ENCODE measurements at places on chromosomes 2 and 18.

DNA sequence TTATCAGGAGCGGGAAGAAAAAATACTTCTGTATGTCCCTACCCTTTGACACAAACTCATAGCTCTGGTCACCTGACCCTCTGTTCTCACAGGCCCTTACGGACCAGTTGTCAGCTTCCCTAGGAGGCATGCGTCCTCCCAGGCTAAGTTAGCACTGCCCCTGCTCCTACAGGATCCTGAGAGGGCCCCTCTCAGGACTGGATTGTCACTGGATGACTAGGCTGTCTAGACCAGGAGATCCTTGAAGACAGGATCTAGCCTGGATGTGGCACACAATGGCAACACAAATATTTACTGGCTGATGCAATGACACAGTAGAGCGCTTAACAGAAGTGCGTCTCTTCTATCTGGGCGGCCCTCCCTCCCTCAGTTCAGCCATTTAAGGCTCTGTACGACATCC, 7.7 kb downstream of the FAM228A start:
- DNase-seq = no peak

- no peak for DNase-seq
Observed at GRCh38 chr18:24818441-24818840, 358.0 kb downstream of the HRH4 start.

- DNase-seq = no peak
Observed at GRCh38 chr2:18536100-18536499, 24.4 kb downstream of the RDH14 start.

DNA sequence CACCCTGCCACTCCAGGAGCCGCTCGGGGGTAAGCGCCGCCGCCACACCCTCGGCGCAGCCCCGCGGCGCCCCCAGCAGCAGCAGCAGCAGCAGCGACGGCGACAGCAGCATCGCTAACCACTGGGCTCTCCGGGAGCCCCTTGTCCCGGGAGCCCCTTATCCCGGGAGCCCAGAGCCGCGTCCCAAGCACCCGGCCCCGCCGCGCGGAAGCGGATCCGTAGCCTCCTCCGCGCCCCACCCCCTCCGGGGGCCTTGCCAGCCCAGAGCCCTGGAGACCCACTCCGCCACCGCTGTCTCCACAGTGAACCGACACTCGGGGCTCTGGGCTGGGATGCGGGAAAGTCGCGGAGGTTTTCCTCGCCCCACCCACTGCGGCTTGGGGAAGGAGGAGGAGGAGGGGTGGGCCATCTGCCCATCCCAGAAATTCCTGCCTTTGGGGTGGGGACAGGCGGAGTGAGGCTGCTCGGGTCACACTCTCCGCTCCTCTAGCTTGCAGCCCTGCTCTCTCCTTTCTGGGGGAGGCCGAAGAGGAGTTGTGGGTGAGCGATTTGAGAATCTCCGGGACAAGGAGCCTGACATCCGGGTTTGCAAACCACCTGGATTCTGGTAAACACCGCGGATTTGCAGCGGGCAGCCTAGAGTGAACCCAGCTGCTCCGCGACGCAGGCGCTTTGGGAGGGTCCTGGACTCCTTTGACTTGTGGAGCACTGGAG, at the start of gene PLA2R1:
Gene PLA2R1 (minus strand): TSS at position 324 of the 714 bp plus-strand sequence. CDS start 212 bp downstream, at position 112.
- DNase-seq = no peak

DNA sequence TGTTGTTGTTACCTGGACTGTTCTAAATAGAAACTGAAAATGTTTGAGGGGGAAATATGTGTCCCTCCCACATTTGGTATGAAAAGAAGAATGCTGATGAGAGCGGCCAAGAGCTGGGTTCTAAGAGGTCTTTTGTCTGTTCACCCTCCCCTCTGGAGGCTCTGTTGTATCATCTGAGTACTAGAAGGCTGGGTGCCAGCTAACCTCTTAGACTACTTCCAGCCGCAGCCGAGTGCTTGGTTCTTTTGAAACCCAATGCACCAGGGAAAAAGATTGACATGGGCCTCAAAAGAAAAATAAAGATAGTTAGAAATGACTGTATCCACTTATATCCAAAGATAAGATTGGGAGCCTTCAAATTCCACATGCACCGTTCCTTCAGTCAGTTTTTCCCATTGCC, 255.9 kb downstream of the TXNL1 start:
- DNase-seq = no peak

- DNase-seq = no peak
Observed at GRCh38 chr2:128513116-128513960, 194.7 kb upstream of the HS6ST1 start.

- DNase-seq = no peak
Observed at GRCh38 chr2:74278176-74278575, 65.0 kb downstream of the SLC4A5 start.

GRCh38 chr2:32061430-32061829, 1.9 kb upstream of the SPAST start:
- no peak for DNase-seq

- no peak for DNase-seq
Observed at GRCh38 chr2:201779901-201780673, 646 bp downstream of the ALS2 start.

- DNase-seq = no peak
Observed at GRCh38 chr2:23436346-23437098, 51.5 kb downstream of the KLHL29 start.

DNA sequence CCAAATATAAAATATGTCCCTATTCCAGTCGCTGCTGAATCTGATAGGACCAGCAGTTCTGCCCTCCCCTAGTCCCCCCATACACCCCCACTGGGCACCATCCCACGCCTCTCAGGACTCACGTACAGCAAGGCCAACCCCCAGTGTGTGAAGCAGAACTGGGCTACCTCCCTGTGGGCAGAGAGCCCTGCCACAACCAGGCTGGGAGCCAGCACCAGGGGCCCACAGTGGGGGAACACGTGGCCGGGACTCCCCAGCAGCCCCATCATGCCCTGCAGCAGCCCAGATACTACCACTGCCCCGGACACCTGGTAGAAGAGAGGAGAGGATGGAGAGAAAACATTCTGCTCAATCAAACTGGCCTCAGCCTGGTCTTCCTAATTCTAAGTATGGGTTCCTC, 1.3 kb downstream of the SLC23A3 start:
- no peak for DNase-seq

DNA sequence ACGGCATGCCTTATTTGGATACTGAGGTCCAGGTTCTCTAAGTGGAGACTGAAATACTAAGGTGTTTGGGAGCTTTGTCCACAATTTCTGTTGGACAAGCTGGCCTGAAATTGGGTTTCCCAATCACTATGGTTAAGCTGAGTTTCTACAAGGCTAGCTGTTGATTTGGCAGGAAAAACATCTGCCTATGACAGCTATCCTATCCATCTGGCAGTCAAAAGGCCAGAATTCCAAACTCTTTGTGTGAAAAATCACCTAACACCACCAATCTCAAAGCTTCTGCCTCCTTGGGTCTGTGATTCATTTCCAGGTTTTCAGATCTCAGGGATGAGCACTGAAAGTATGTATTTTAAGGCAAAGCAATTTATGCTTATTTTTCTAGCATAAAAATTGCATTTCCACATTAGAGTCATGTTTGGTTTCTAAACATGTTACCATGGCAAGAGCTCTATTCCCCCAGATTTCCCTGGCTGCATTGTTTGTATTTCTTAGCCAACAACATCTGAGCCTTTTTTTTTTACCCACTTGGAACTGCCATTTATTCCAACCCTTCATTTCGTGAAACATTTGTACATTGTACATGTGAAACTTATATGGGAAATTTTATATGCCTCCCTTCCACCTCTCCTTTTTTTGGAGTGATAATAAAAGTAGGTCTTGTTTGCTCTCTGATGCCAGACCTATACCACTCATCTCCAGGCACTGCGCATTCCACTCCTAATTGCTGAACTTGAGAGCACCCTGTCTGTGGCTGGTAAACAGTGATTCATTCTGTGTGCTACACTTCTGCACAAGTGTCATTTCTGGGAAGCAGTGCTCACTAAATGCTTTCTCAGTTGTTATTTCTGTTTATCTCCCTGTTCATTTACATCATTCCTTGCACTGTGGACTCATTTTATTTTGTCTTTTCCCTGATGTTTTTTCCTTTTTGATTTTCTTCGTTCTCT, 15.9 kb upstream of the CCDC85A start:
- no peak for DNase-seq

DNA sequence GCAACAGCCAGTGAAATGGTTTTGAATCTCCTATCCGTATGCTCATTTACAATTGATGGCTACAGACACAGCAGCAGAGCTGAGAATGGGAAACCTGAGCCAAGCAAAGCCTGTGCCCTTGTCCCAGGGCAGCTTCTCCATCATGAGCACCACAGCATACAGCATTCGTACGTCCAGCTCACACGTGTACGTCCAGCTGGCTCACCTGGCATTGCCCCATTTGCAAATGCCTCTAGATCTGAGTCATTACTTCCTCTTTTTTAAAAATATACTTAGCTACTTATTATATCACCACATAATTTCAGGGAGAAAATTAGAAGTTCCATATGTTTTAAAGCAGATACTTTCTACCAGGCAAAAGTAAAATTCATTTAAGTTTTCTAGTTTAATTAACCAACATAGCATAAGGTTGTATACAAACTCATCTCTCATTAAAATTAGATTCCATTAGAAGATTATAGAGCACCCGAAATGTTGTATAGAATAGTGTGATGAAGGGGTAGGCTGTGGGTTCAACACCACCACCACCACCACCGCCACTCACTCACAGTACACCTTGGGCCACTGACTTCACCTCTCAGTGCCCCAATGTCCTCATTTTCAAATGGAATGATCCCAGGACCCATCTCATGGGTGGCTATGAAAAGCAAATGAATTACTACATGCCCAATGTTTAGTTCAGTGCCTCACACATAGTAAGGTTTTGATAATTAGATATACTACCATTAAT, 31.4 kb upstream of the TMEM177 start:
- no peak for DNase-seq

GRCh38 chr2:40369267-40370006, 82.5 kb downstream of the SLC8A1 start:
- no peak for DNase-seq

- DNase-seq = no peak
Observed at GRCh38 chr2:96506907-96507240, 1.7 kb upstream of the NEURL3 start.

- no peak for DNase-seq
Observed at GRCh38 chr2:178512484-178512883, 32.2 kb downstream of the PLEKHA3 start.

DNA sequence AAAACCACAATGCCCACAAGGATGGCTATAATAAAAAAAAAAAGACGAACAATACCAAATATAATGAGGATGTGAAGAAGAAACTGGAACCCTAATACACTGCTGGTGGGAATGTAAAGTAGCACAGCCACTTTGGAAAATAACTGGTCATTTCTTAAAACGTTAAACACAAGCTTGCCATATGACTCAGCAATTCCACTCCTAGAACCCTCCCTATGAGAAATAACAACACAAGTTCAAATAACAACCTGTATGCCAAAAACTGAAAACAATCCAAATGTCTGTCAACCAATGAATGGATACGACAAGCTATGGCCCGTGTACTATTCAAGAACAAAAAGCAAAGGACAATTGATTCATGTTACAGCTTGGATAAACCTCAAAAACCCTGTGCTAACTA, 7.0 kb upstream of the ALPK2 start:
- DNase-seq = peak; percentile 46

DNA sequence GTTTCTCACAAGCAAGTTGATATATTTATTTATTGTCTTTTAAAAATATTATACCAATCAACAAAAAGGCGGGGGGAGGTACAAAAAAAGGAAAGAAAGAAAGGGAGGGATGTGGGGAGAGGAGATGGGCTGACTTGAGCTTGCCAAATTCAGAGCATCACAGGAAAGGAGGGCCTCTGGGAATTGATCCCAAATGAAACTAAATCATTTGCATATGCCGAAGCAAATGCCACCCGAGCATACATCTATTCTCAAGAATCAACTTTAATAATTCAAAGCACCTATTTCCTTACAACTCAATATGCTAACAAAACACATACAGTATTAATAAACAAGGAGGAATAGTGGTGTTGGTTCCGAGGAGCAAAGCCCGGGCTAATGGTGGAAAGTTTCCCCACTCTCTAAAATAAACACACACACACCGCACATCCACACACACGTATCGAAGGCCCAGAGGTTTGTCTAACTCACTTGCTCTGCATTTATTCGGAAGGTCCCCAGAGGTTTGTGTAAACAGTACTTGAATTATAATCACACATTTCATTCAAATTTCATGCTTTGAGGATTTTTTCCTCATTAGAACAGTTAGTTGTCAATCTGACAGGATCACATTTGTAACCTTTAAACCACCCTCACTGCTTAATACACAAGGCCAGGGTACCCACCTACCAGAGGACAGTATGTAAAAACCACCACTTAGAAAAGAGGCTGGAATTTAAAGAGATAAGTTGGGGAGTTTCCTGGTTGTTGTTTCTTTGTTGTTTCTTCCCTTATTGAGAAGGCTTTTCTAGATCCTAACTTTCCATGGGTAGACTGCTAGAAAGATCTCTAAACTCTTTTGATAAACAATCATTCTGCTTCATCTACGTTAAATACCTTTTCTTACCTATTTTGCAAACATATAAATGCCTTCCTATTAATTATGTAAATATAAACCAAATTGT, 264.7 kb downstream of the TCF4 start:
- no peak for DNase-seq

DNA sequence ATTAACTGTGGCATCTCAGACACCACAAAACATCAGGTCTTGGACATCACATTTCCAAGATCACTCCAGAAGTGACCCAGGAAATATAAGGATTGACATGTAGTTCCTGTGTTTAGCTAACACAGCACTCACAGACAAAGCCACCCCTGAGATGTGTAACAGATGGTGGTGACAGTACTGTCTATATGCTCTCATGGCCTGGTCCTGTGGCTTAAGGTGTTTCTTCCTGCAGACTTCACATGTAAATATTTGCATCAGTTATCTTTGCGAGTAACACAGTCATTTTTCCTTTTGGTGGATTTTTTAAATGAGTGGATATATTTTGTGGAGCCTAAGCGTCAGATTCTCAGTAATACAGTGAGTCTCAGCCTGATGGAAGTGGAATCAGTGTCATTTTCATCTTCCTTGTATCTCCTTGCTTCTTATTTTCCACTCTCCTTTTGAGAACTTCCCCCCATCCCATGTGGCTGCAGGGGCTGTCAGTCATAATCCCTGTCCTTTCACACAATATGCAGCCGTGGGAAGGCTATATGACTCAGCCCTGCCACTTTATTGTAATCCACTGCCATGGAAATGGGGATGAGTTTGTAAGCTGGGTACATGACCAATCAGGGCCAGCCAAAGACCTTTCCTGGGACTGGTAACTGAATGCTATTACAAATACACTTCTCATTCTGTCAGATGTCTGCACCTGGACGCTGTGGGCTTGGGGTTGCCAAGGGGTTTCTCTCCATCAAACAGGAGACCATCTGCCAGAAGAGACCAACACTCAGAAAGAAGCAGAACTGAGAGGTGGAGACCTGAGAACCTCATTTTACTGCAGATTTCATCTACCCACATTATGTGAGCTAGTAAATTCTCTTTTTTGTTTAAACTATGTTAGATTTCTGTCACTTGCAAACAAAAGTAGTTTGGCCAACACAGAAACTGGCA, 74.3 kb downstream of the ICOS start:
- no peak for DNase-seq

DNA sequence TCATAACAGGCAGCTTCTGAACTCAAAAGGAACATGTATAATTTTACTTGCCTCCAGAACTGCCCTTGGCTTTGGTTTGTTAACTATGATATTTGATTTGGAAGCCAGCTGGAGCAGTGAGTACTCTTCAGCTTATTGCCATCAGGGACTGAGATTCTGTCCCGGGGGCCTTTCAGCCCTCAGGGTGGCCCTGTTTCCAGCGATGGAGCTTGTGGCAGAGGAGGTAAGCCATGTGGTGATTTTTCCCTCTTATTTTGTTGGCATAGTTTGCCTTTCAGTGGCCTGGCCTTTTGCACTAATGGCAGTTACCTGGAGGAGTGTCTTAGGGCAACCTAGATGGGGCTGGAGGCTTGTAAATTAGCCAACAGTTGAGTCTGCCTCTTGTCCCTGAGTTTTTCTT, 1955.0 kb upstream of the LRRTM1 start:
- no peak for DNase-seq

Data from HS-27A (cell line).